Thoracic aorta endothelial cell (primary cell): ENCODE measurements at places on chromosomes 2 and 18. TPM values are rescaled to one million over a fixed set of nuclear protein-coding genes. Genes with fewer than 3 reads are reported as not detected.

Gene CCDC93
- total RNA-seq = 36.3 and 40.7 TPM in 2 replicates

Gene CNGA3
- under 0.01 TPM in 1 of 2 replicates, not detected in the other for total RNA-seq

Gene MGAT4A
- total RNA-seq = 83.0 and 136 TPM in 2 replicates

Gene HNMT
- 15.4 and 15.7 TPM in 2 replicates for total RNA-seq

Gene CFAP65
- not detected in 2 replicates for total RNA-seq

Gene SLC11A1
- total RNA-seq = 0.13 TPM in 1 of 2 replicates, not detected in the other

Gene ALKAL2
- not detected in 2 replicates for total RNA-seq

Gene ZNF804A
- under 0.01 TPM in 2 replicates for total RNA-seq

Gene NDUFV2
- total RNA-seq = 211 and 234 TPM in 2 replicates

Gene RIT2
- total RNA-seq = not detected in 2 replicates
